Foreskin melanocyte (primary cell): ENCODE measurements at places on chromosomes 11 and 22.

- DNase-seq, result no peak
These were observed 84.7 kb downstream of the DGCR2 start for GRCh38 chr22:19037282-19038163.

DNA sequence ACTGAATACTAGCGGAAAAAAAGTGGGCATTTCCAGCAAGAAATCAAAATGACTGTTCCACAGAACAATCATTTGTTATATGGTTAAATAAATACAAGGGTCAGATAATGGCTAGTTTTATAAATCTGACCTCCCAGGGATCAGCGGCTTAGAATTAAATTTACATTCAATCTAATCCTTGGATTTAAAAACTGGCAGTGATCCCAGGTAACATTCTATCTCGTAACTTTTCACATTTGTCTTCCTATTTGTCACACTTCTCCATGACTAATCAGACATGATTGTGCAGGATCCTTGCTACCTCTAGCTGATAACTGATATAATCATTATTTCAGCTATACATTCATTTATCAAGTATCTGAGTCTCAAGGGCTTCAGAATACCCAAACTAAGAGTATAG lies 2.9 kb upstream of the MMP3 start:
- DNase-seq, result no peak

DNA sequence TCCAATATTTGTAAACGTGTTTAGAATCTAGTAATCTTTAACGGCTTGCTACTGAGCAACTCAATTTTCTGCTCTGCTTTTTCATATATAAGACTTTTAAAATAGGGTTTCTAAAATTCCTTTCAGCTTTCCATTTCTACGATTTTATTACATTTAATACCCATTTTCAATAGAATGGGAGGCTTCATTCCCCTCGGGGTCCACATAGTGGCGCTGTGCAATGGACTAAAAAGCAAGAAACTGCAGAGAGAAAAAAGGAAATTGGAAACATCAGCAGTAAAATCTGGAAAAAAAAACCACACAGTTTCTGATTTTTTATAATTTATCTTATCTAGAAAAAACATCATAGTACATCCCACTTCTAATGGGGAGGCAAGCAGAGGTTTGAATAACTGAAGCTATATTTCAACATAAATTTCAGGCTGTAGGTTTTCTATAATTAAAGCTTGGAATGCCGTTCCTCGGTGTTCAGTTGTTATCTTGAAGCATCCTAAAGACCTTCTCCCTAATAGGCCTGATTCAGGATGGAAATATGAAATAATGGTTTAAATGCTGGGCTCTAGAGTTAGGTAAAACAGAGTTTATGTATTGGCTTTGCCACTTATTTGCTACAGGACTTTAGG lies 18.7 kb upstream of the JHY start:
- DNase-seq, result no peak

GRCh38 chr11:132347156-132348090 lies 977.0 kb downstream of the NTM start:
- DNase-seq, result no peak

GRCh38 chr11:18144243-18144642 lies 11.9 kb downstream of the MRGPRX3 start:
- DNase-seq, result no peak

GRCh38 chr11:14378171-14378570 lies 19.2 kb upstream of the RRAS2 start:
- no peak for DNase-seq

DNA sequence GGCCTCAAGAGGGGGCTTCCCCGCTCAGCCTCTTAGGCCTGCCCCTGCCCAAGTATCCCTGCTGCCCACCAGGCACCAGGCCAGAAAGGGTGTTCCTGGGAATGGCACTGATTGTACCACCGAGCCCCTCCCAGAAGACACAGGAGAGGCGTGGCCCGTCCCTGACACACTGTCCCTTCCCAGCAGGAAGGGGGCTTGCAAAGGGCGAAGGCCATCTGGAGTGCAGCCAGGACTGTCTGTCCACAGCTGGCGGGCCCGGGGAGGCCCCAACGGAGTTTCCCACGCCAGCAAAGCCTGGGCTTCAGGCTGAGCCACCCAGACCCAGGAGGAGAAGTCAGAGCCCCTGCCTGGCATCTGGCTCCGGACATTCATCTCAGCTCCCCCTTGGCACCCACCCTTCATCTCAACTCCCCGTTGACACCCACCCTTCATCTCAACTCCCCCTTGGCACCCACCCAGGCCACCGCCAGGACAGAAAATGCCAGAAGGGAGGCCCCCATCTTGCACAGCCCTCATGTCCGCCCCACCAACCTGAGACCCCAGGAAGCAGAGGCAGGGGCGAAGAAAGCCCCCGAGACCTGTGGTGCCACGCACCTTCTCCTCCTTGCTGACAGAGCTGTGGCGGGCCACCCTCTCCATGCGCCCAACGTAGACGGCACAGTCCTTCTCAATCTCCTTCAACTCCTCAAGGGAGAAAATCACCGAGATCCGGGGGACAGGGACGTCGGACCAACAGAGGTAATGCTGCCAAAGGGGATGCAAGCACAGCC lies 19.4 kb downstream of the TUBGCP6 start:
- DNase-seq, result no peak

GRCh38 chr11:704228-704674 lies 1.8 kb upstream of the EPS8L2 start:
- DNase-seq, result no peak

DNA sequence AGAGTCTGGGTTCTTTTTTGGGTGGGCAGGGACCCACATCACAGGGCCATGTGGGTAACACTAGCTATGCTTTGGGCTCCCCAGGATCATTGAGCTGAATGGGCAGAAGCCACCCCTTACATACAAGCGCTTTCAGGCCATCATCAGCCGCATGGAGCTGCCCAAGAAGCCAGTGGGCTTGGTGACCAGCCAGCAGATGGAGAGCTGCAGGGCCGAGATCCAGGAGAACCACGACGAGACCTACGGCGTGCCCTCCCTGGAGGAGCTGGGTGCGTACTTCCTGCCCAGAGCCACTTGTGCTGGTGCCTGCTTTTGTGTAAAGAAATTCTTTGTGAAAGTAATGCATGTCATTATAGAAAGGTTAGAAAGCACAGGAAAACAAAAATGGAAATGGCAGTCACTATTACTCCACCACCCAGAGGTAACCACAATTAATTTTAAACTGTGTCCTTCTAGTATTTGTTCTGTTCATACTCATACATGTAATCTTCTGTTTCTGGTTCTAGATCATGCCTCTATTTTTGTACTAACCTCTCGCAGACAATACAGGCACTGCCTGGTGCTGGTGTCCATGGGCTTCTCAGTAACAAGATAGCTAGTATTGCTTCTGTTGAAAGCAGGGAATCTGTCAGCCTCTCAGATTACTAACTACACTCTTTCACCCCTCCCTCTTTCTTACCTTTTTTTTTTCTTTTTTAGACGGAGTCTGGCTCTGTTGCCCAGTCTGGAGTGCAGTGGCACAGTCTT lies 13.7 kb downstream of the CRY2 start:
- DNase-seq, result no peak

- no peak for DNase-seq
These were observed 12.7 kb upstream of the UVRAG start for GRCh38 chr11:75802021-75802912.

GRCh38 chr22:41862530-41863266 lies 29.8 kb downstream of the SREBF2 start:
- DNase-seq, result no peak

GRCh38 chr22:41446057-41446501 lies 522 bp downstream of the TOB2 start:
- DNase-seq, result no peak

GRCh38 chr22:45980268-45980570 lies 3.3 kb upstream of the WNT7B start:
- no peak for DNase-seq

DNA sequence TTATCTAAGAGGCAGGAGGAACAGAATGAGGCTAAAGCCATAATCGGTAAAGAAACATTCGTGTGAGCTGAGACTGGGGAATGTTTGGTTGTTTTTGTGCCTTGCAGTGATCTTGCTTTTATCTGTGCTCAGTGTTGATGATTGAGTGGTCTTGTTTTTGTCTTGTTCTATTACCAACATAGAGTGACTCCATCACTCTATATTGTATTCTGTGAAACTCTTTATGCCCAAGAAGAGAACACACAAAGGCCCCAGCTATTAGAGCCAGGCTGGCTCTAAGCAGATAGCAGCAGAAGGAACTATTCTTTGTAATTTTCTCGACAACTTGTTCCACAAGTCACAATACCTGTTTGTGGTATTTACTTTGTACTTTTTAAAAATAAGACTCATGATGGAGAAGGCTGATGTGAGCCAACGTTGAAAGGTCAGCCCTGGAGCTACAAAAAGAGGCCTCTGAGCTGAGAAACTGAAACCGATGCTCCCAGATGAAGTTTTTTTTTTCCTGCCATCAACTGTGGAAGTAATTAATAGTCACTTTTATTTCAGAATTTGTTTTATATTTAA lies 68.4 kb downstream of the LARGE1 start:
- DNase-seq, result no peak

DNA sequence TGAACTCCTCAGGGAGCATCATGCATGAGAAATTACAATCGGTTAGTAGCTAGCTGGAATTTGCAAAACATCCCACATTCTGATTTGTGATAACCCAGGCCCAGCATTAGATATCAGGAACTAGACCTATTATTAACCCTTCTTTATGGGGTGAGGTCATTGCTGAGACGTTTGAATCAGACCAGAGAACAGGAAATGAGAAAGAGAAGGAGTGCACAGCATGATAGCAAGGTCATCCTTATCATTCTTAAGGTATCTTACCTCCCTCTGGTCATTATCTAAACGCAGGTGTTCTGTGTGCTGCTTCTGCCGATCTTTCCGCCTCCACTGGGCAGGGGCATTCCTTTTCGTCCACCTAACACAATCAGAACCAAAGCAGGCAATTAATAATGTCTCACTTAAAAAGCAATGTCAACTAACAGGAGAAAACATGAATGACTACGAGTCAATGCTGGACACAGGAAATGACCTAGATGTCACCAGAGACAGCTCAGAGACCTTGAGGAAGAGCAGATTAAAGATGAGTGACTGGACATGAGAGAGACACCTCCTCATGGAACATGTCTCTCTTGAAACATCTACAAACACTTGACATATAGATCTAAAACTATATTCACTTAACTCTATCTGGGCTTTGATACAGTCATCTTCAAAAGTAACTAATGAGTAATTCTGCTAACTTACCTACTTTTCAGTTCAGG lies 78.3 kb upstream of the SCUBE2 start:
- no peak for DNase-seq

- no peak for DNase-seq
These were observed 40.9 kb upstream of the PRR5 start for GRCh38 chr22:44661070-44661469.

DNA sequence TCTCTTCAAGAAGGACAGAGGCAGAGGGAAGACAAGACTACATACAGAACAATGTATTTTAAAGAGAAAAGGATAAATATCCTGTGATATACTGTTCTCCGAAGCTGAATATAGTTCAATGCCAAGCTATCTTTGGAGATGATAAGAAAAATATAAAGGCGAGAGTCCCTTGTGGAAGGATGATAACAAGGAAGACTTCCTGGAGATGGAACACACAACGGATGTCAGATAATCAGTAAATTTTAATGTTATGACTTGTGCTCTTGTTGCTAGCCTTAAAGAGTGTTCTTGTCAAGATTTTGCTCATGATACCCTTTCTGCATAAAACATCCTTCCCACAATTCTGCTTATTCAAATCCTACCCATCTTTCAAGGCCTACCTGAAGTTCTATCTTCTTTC lies 6.8 kb upstream of the CTR9 start:
- no peak for DNase-seq

GRCh38 chr11:4459500-4459899 lies 10.4 kb downstream of the OR52K2 start:
- no peak for DNase-seq

DNA sequence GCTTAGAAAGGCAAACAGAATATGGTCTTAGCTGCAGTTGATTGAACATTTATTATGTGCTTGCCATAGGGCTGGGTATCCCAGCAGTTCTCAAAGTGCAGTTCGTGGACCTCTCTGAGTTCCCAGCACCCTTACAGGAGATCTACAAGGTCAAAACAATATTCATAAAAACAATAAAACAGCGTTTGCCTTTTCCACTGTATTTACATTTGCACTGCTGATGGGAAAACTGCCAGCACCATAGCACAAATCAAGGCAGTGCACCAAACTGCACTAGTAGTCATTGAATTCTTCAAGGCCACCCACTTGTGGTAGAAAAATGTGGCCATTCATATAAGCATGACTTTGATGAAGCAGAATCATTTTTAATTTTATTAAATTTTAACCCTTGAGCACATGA lies 128.1 kb downstream of the CCDC34 start:
- DNase-seq, result no peak

GRCh38 chr22:43442386-43443151 lies 30.8 kb downstream of the MPPED1 start:
- no peak for DNase-seq

GRCh38 chr22:41826021-41826420 lies 6.9 kb upstream of the SREBF2 start:
- DNase-seq, result no peak

DNA sequence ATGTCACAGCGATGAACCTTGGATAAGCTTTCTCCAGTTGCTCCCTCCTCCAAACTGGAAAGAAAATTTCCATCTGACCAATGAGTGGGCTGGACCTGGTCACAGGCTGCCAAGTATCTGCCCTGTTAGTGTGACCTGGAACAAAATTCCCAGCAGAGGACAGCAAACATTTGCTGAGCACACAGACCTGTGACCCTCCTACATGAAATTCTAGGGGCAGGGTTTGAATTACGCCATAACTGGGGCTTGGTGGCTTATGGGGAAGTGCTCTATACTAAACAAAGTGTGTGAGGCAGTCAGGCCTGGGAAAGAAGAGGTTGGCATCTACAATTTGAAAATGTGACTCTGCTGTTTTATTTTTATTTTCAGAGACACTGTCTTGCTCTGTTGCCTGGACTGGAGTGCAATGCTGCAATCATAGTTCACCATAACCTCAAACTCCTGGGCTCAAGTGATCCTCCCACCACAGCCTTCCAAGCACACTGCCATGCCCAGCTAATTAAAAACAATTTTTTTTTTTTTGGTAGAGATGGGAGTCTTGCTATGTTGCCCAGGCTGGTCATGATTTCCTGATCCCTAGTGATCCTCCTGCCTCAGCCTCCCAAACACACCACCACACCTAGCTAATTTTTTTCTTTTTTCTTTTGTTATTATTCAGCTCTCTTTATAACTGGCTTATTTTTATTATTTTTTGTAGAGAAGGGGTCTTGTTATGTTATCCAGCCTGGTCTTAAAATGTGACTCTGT lies 13.6 kb upstream of the XBP1 start:
- DNase-seq, result no peak

- no peak for DNase-seq
These were observed 663.7 kb upstream of the B3GAT1 start for GRCh38 chr11:135075740-135076139.

GRCh38 chr22:45534339-45535192 lies 31.9 kb downstream of the FBLN1 start:
- no peak for DNase-seq
